Activated gamma-delta T cell (primary cell): ENCODE measurements at places on chromosomes 16 and 17.

- DNase-seq: no peak
Observed at GRCh38 chr16:26905336-26905735, 161.4 kb upstream of the C16orf82 start.

DNA sequence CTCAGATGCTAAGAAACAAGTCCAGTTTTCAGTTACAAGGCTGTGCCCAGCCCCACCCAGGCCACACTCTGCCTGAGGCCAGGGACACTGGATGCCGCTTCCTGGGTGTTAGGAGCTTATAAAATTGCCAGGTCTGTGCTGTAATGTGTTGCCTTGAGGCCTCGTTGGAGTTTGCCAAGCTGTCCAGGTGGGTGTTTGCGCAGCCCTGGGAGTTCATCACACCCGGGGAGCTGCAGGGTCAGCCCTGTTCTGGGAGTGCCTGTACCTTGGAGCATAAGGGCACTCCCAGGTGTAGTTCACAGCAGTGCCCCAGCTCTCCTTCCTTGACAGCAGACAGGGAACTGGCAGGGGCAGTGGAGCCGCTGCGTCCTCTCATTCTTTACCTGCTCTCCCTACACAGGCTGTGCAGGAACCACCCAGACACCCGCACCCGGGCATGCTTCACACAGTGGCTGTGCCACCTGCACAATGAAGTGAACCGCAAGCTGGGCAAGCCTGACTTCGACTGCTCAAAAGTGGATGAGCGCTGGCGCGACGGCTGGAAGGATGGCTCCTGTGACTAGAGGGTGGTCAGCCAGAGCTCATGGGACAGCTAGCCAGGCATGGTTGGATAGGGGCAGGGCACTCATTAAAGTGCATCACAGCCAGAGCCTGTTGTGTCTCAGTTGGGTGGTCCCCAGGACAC is 1.6 kb downstream of the GFER start:
- DNase-seq: no peak

DNA sequence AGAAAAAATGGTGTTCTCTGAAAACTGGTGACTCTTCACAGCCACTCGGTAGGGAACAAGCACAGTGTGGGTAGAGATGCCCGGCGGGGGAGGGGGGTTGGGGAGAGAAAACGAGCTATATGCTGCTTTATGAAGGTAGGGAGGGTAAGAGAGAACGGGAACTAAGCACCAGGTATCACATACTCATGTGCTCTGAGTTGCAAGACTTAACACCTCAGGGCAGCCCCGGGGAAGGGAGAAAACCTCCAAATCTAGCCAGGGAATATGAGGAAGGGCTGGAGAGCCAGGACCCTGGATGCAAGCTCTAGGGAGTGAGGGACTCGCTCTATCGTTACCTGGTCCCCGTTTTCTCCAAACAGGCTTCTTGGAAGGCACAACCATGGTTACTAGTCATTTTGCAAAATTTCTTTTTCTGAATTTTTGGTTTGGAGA is 35.3 kb downstream of the HIC1 start:
- DNase-seq: no peak

DNA sequence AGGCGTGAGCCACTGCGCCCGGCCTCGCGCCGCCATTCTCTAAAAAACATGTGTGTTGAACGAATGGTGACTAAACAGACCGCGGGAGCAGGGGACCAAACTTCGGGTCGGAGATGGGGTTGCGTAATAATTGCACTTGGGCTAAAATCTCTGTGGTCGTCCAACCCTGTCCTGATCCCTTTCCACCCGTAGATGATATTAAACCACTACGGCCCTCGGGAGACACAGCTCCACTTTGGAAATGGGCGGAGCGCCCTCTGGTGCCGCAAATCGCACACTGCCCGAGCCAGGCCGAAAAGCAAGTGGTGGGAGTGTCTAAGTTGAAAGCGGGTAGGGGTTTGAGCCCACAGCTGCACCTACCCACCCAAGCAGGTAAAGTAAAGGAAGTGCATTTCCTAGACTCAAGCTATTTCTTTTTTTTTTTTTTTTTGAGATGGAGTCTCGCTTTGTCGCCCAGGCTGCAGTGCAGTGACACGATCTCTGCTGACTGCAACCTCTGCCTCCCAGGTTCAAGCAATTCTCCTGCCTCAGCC is 17.0 kb downstream of the CAVIN1 start:
- DNase-seq: peak; percentile 50

- DNase-seq: no peak
Observed at GRCh38 chr17:60606036-60606435, 6.0 kb downstream of the PPM1D start.
